Regular cardiac myocyte (primary cell): ENCODE measurements at places on chromosomes 7 and 10. TPM values are rescaled to one million over a fixed set of nuclear protein-coding genes. Genes with fewer than 3 reads are reported as not detected.

The TMEM176A gene
- total RNA-seq: not detected in 2 replicates

The ALOX5 gene
- total RNA-seq: 0.19 and 0.28 TPM in 2 replicates

The ZNF804B gene
- total RNA-seq: not detected in 2 replicates

The ACBD7 gene
- total RNA-seq: 0.85 and 1.2 TPM in 2 replicates

The UBE2H gene
- total RNA-seq: 55.2 and 73.9 TPM in 2 replicates

The KIF11 gene
- 6.5 and 42.0 TPM in 2 replicates for total RNA-seq

The FXYD4 gene
- total RNA-seq: not detected in 2 replicates

The PSPH gene
- total RNA-seq: 56.1 and 74.6 TPM in 2 replicates

The CPN1 gene
- not detected in 2 replicates for total RNA-seq

The CPEB3 gene
- total RNA-seq: 0.77 and 0.85 TPM in 2 replicates

The NCF1 gene
- total RNA-seq: not detected in 2 replicates

The SPAM1 gene
- not detected in 2 replicates for total RNA-seq

The LGI1 gene
- not detected in 2 replicates for total RNA-seq

The SMKR1 gene
- total RNA-seq: not detected in 2 replicates

The SPDYE9 gene
- total RNA-seq: not detected in 2 replicates

The NODAL gene
- total RNA-seq: not detected in 2 replicates

The FFAR4 gene
- not detected in 2 replicates for total RNA-seq

The TSPAN13 gene
- 19.4 and 59.8 TPM in 2 replicates for total RNA-seq

The TACC2 gene
- total RNA-seq: 1.1 and 3.6 TPM in 2 replicates
